ENCODE measurements at places on chromosomes 6 and 20. TPM values are rescaled to one million over a fixed set of nuclear protein-coding genes. Genes with fewer than 3 reads are reported as not detected.

- DNase-seq: peak; percentile 83
- H3K4me1 ChIP-seq: peaks cover 23% of the 10 kb centered on the region
- H3K27ac ChIP-seq: peak within 1 kb of the TSS; percentile 92
Observed at GRCh38 chr20:63980806-63981728, at the start of gene PRPF6. PRPF6 (plus strand) TSS chr20:63981132; CDS start chr20:63981246, 114 bp downstream.

- H3K4me1 ChIP-seq: no peaks in the 10 kb centered on the region
- DNase-seq: no peak
- H3K36me3 ChIP-seq: no peaks in the 10 kb centered on the region
- H3K4me3 ChIP-seq: no peak within 1 kb of the TSS
Observed at GRCh38 chr20:3084283-3084985, at the start of gene AVP. AVP (minus strand) TSS chr20:3084724; CDS start chr20:3084674, 50 bp downstream.

GRCh38 chr6:73738367-73739028 lies 42.5 kb downstream of the CD109 start:
- H3K27me3 ChIP-seq: no peaks in the 10 kb centered on the region
- DNase-seq: no peak
- H3K27ac ChIP-seq: no peak overlapping the region
- no peaks in the 10 kb centered on the region for H3K4me1 ChIP-seq

GRCh38 chr20:45798935-45799642 lies 7.3 kb downstream of the DNTTIP1 start:
- H3K4me1 ChIP-seq: no peaks in the 10 kb centered on the region
- H3K4me3 ChIP-seq: no peak overlapping the region
- no peaks in the 10 kb centered on the region for H3K27me3 ChIP-seq
- H3K27ac ChIP-seq: no peak overlapping the region

Gene C6orf47
- total RNA-seq: 16.1 TPM

Gene SLC35B2
- 35.8 TPM for total RNA-seq

Gene OLIG3
- not detected for total RNA-seq

All from GM12878 (cell line).